ENCODE measurements at places on chromosomes 2 and 18.

GRCh38 chr2:23548143-23548769 is 163.3 kb downstream of the KLHL29 start:
- no peak for DNase-seq

DNA sequence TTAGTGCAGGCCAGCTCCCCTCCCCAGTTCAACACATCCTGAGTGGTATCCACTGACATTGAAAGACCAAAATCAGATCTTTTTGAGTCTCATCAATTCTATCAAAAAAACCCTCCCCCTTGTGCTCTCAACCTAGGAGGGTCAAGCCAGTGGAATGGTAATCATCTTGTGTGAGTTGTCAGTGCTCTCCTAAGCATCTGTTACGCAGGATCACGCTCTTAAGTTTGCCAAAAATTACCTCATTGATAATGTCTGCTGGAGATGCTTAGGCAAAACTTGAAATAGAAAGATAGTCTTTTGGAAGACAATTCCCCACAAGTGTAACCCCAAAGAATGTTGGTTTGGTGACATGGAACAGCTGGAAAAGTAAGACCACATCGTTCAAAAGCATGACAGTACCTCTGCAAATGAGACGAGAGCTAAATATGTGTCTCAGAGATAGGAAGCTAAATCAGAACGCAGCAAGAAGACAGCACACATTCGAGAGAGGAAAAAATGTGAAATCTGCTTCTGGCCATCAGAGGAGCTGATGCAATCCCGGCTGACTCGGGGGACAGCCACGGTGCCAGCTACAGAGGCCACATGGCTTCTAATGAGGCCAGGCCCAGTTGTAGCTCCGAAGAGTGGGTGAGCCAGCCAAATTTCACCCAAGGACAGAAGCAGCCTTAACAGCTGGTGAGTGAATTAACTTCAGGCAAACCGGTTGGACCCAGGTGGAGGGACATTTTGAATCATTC is 753.9 kb downstream of the RNF144A start:
- no peak for DNase-seq

DNA sequence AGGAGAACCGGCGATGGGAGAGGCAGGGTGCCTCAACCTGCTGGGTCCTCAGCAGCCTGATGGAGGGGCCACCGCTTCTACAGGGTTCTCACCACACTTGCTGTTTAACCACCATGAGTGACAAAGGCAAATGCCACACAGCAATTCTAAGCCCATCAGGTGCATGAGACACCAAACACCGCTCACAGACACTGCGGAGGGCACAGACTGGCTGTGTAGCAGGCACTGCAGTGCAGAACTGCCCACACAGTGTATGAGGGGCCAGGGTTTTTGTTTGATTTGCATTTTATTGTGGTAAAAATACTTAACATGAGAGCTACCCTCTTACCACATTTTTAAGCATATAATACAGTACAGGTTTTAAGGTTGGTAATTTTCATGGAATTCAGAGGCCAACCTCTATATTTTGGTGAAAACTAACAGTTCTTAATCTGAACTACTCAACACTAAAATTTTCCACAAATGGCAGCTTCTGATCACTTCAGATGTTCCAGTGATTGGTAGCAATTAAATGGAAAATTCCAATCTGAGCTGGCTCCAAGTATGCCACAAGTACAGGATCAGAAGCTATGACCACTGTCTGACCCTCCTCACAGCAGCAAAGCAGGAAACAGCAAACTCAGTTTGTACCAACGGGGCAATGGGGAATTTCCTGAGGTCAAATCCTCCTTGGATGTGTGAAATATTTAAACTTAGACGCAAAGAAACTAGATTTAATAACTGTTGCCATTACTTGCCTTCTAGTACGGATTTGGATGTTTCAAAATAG is 67.7 kb downstream of the FAM210A start:
- DNase-seq: no peak

DNA sequence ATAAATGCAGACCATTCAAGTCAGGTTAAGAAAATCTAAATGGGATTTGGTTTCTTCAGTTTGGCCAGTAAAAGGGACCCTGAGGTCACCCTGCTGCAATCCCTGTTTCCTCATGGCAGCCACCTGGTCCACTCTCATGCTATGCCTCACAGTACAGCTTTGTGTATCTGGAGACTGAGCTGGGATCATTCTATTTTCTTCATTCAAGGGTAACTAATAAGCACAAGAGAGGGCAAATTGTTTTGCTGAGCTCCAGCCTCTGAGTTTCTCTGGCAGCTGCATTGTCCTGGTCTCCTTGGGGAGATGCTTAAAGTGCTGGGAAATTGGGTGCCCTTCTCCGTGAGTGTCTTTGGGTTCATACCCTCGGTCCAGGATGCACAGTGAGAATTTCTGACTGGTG is 18.5 kb upstream of the BCL2L11 start:
- no peak for DNase-seq

GRCh38 chr2:235001237-235002133 is 49.7 kb downstream of the SH3BP4 start:
- DNase-seq: no peak

- DNase-seq: no peak
These were observed 272.5 kb downstream of the DSEL start for GRCh38 chr18:67243799-67244587.

GRCh38 chr2:67451086-67451832 is 54.1 kb downstream of the ETAA1 start:
- DNase-seq: no peak

DNA sequence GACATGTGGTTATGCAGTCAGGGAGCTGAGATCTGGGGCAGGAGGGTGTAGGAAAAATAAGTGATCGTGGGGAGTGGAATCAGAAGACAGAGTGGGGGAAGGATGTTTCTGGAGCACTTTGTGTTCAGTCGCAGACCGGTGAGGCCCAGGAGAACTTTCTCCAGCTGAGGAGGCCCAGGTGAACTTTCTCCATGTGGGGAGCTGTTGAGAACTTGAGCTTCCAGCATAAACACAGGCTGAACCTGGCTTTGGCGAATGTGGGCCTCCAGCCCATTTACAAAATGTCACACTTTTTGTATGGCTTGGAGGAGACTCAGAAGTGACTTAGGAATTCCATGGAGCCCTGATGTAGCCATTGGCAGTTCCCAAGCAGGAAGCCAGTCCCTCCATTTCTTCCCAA is 108.5 kb downstream of the VAPA start:
- DNase-seq: no peak

DNA sequence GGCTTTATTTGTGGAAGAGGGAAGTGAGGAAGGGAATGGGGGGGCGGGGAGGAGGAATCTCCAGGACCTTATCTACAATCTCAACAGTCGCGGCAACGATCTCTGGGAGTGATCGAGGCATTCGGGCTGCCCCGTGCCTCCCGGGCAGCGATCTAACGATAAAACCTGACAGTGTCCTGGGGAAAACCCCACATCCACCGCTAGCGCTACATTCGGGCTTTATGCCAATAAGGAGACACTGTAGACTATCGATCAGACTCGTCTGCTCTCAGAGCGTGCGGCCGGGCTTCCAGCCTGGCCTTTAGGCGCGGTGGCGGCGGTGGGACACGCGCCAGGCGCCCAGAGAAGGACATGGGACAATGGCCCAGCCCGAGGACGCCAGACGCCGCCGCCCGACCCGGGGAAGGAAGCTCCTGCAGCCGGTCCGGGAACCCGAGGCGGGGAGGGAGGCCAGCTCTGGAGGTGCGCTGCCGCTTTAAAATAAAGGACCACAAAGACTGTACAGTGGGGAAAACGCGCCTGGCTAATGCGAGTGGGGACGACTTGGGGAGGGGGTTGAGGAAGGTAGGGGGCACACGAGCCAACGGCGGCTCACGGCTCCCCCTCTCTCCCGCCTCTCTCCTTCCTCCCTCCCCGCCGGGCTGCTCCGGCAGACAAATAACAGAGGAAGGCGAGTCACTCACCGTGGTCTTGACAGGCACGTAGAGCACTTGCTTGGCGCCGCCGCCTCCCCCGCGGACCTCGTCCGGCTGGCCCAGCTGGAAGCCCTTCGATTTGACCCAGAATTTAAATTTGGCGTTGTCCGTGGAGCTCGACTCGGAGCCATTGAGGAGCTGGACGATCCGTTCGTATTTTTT is 2.2 kb downstream of the NOL4 start:
- DNase-seq: no peak

GRCh38 chr2:99450199-99450598 is 39.6 kb downstream of the REV1 start:
- no peak for DNase-seq

DNA sequence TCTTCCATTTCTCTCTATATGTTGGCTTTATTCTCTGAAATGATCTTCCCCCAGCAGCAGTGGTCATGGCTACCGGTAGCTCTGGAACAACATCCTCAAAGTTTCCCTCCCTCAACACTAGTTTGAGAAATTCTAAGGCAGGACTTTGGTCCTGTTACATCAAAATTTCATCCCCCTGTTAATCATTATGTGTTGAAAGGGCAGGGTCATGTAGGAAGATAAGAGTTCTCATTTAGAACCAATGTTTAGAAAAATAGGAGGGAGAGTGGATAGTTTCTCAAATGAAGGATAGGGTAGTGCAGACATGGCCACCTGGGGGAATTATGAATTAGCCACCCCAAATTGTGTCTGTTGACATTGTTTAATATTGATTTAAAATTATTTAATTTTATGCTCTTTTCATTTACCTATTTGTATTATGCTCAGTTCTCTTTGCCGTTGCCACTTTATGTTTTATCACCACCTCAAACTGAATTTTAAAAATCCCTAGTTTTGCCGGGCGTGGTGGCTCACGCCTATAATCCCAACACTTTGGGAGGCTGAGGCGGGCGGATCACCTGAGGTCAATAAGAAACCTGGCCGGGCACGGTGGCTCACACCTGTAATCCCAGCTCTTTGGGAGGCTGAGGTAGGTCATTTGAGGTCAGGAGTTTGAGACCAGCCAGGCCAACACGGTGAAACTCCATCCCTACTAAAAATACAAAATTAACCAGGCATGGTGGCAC is 22.3 kb downstream of the EML4 start:
- no peak for DNase-seq

GRCh38 chr2:136828774-136829173 is 63.4 kb downstream of the THSD7B start:
- no peak for DNase-seq

GRCh38 chr18:23458830-23459529 is 5.9 kb downstream of the RIOK3 start:
- DNase-seq: no peak

DNA sequence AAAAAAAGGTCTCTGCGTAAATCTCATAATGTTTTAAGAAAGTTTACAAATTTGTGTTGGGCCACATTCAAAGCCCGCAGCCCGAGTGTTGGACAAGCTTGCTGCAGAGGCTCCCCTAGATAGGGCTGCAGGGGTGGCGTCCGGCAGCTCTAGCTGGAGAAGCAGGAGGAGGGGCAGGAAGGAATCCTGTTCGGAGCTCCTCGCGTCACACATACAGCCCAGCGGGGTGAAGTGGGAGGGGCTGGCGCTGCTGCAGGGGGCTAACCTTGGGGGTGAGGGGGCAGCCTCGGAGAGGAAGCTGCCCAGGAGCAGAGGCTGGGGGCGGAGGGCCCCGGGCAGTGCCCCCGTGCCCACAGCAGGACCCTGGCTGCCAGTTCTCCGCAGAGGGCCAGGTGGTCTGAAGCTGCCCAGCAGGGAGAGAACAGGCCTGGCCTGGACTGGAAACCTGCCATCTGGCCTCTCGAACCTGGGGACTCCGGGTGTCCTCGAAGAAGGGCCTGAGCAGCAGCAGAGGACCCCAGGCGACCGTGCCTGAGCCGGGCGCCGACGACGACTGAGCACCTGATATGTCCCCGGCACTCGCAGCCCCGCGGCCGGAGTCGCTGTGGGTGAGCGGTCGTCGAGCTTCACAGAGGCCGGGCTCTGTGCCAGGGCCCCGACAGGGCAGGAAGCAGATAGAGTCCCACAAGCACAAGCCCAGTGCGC is 2.6 kb upstream of the GPR35 start:
- peak; percentile 75 for DNase-seq

GRCh38 chr2:164691346-164691887 is 70.1 kb upstream of the GRB14 start:
- DNase-seq: no peak

- DNase-seq: no peak
These were observed 19.1 kb downstream of the SULT1C4 start for GRCh38 chr2:108396845-108397244.

DNA sequence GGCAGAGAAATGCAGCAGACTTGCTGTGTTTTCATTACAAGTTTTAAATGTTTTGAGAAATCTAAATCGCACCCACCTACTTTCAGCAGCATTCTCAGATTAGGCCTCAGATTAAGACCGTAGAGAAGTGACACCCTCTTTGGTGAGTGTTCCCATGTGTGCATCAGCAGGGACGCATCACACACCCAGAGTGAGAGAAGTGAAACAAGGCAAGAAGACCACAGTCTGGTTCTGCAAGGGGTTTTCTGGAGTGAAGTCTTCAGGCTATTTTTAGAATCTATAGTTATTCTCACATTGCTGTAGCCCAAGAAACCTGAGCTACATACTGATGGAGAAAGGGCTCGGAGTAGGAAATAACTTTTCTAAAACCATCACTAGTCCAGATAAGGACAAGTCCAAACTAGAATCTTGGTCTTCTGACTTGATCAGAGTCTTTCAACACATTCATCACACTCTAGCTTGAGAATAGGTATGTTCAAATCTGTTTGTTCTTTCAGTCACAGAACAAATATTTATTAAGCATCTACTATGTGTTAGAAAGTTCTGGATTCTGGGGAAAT is 1216.6 kb upstream of the PIK3C3 start:
- no peak for DNase-seq

- DNase-seq: no peak
These were observed 15.3 kb downstream of the SH3RF3 start for GRCh38 chr2:109144271-109144670.

DNA sequence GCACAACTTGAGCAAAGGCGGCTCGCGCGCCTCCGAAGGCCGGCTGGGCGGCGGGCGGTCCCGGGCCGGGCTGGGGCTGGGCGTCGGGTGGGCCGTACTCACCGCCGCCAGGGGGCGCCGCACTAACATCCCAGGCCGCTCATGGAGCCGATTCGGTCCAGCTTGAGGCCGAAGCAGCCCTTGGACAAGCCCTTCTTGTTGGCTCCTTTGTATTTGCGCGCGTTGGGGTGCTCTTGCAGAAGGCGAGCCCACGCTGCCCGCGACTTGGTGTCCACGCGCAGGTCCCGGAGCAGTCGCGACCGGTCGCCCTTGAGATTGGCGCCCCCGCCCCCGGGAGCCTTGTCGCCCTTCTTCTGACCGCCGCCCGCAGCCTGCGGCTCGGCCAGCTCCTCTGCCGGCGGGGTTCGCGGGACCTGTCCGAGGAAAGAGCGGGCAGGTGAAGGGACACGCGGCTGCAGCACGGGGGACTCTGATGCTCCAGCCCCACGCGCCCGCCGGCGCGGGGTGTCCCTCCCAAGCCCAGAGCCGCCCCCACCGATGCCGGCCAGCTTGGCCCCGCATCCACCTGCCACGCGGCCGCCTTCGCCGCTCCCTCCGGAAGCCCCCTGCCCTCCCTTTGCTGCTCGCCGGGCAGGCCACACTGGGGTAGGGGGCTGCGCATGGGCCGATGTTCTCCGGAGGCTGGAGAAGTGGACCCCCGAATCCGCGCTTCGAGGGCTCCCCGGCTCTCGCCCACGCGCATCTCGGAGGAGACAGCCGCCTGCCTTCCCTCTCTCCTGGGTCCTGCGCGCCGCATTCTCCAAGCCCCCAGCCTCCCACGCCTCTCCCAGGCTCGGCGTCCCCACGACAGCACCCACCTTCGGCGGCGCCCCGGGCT is 655 bp downstream of the NPPC start:
- DNase-seq: peak; percentile 85

All from stimulated activated CD8-positive, alpha-beta memory T cell treated with anti-CD3 and anti-CD28 coated beads, Interleukin-4, amount 100 ng/mL, for 48 hours (primary cell).